ENCODE measurements at places on chromosomes 7 and 10.

GRCh38 chr7:98314469-98314868 lies 33.0 kb downstream of the BRI3 start:
- DNase-seq: no peak

DNA sequence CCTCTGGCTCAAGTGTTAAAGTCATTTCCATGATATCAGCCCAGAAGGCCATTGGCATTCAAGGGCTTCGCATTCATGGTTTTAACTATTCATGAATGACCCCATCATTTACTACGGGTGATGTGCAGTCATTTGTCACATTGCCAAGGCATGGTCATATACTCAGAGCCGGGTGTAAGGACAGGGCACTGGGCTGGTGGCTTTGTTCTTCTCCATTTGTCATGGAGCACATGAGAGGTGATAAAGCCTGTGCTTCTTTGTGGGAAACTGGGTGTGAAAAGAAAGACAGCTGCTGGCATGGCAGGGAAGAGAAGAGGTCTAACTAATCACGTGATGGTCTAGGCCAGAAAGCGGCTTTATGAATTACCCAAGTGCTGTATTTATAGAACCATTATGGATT lies 132.2 kb upstream of the PLXNA4 start:
- no peak for DNase-seq

DNA sequence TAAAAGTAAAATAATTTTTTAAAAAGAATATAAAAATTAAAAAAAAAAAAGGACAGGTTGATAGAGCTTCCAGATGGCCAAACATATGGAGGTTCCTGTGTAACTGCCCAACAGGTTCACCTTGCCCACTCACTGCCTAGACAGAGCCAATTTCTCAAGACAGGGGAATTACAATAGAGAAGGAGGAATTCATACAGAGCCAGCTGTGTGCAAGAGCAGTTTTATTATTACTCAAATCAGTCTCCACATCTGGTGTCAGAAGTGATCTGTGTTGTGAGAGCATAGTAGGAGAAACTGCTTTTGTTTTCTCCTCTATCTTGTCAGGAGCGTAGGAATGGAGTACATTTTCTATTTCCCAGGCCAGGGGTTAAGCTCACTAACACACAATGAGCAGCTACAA lies 31.0 kb downstream of the C7orf33 start:
- no peak for DNase-seq

DNA sequence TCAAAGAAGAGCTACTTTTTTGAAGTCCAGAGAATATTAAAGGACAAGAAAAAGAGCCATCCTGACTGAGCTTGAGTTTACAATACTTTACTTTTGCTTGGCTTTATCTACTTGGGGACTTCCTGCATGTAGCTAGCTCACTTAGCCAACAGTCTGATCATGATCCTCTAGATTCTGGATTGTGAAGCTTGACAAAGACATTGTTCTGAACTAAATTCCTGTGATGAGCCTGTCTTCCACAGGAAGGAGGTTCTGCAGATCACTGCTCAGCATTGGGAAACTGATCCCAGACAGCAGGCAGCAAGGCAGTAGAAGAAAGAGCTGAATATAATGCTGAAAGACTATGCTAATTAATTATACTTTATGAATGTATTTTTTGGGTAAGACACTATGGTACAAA lies 296.4 kb downstream of the DGKB start:
- no peak for DNase-seq

DNA sequence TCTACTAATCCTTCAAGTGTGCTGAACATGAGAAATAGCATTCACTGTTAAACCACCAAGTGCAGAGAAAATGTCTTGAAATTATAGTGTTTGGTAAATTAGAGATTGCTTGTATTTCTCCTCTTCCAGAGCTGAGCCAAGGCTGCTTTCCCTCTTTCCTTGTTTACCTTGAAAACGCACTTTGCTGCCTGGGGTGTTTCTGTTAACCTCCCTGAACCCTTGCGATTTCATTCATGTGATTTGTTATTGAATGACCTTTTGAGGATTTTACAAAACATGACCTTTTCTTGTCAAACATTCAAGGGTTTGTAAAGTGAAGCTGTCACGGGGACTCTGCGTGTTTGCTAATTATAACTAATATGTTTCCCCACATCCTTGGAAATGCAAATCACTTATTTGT lies 169.4 kb downstream of the LRMDA start:
- DNase-seq: no peak

GRCh38 chr7:81616951-81617350 lies 152.9 kb downstream of the HGF start:
- DNase-seq: no peak

DNA sequence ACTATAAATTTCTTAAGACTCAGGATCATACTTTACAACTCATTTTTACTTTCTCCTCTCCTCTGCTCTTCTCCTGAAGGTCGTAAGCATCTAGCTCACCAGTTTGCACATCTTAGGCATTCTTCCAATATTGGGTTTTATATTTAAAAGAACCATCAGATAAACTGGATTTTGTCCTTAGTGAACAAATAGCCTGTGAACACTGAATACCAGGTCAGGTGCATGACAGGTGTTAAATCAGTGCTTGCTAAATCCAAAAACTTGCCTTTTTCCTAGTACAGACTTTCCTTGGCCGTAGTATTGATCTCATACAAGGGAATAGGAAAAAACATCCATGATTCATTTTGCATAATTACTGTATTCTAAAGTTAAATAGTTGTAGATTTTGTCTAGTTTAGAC lies 53.0 kb downstream of the ARMC3 start:
- no peak for DNase-seq

- DNase-seq: no peak
These were observed 72.3 kb upstream of the YAE1 start for GRCh38 chr7:39493934-39494333.

- DNase-seq: no peak
These were observed 11.9 kb downstream of the TMEM106B start for GRCh38 chr7:12222889-12223579.

DNA sequence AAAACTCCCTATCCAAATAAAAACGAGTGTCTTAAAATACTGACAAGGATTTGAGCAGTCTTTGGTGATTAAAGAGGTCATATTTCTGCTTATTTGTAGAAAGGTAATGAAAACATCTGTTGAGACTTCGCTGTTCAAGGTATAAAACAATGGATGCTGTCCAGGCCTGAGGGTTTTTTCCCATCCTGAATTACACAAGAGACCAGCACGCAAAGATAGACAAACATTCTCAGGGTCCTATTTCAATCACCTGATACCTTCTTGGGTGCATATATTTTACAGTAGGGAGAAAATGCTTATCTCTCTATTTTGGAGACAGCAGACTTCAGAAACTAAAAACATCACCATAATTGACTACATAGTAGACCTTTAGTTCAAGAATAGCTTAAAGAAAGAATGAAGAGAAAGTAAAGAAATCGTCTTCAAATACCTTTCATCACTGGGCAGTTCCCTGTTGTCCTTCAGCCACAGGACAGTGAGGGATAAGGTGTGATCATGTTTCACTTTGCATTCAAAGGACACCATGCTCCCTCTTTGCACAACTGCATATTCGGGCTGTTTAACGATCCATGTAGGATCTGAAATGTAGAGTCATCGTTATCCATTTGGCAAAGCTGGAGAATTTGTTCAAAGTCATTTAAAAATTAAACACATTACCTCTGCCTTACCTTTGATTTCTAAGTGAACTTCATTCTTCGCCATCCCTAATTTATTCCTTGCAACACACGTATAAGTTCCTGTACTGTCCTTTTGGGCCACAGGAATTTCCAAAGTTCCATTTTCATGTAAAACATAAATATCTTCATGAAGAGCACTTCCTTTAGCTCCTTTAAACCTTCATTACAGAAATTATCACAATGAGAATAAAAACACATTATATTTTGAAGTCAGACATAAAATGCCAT lies 63.7 kb upstream of the LAMB4 start:
- no peak for DNase-seq

- DNase-seq: no peak
These were observed 26.3 kb upstream of the TNKS2 start for GRCh38 chr10:91771907-91772306.

DNA sequence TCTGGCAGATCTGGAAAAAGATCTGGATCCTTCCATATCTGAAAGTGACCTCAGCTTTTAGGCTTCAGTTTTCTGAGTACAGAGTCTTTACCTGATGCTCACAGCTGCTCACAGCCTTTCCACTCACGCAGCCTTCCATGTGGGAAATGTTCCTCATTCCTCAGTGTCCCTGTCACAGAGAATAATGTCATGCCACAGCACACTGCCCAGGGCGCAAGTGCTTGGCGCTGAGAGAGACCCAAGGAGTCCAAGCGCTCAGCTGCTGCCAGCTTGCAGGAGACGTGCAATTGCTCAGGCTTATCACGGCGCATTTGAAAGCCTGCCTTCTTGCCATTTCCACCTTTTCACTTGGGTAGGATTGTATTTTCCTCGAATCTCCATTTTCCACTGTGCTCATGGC lies 271.9 kb upstream of the MKI67 start:
- DNase-seq: no peak

DNA sequence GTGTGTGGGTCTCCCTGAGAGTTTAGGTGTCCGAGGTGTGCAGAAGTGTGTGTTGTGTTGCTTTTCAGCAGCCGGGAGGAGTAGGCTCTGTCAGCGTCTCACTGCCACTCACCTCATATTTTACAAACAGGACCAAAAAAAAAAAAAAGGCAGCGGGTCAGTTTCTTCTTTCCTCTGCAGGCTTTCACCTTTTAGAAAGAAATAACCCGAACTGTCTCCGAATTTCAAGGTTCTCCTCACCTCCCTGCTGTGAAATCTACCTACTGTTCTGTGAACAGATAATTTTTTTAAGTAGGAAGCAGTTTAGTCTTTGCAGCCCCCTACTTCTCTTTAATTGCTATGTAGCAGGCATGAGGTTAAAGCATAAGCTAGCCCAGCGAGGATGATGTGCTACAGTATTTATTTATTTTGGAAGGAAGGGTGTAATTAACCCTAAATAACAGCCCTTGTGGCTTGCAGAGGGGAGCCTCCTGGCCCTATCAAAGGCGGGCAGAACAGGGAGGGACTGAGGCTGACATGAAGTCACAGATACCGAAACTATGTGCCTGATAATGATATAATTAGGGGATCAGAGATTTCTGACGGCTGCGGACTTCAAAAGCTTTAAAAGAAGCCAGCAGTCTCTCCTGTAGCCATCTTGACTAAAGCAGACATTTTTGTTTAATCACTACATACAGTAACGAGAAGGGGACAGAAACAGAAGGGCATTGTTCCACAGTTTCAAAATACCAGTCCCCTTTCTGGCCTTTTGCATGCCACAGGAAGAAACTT lies 1.6 kb downstream of the BAMBI start:
- DNase-seq: no peak

DNA sequence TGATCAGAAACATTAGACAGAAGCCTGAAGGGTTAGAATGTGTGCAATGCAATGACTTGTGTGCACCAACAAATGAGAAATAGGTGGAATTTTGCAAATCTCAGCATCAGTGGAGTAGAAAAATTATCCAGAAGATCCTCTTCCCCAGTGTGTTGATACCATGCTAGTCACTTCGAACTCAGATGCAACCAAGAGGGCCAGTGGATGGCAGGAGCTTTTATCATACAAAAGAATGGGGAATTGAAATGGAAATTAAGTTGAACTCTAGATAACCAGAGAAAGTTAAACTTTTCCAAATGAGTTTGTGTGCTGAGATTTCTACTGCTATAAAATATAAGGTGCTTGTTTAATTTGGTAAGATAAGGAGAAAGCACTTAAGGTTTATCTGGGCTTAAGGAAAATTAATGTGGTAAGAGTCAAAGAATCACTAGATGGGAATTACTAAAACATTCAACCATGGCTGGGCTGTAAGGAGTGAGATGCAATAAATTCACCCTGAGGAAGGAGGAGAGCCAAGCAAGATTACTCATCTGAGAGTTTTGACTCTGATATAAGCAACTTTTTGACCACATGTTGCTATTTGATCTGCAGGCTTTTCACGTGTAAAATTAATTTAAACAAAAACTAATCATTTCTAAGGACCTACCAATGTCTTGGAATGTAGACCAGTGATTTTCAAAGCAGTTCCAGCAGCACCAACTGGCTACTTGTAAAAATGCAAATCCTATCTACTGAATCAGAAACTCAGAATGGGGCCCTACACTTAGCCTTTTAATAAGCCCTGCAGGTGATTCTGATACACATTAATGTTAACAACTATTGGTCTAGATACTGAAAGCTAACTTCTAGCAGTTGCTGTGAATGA lies 113.2 kb downstream of the CDC14C start:
- no peak for DNase-seq

GRCh38 chr10:59877191-59877671 lies 29.1 kb downstream of the CCDC6 start:
- DNase-seq: no peak

GRCh38 chr7:151133986-151134742 lies 33.3 kb downstream of the GBX1 start:
- no peak for DNase-seq

GRCh38 chr10:28171468-28172222 lies 131.2 kb downstream of the MPP7 start:
- DNase-seq: no peak

- DNase-seq: no peak
These were observed 115.5 kb upstream of the STK17A start for GRCh38 chr7:43467406-43467805.

DNA sequence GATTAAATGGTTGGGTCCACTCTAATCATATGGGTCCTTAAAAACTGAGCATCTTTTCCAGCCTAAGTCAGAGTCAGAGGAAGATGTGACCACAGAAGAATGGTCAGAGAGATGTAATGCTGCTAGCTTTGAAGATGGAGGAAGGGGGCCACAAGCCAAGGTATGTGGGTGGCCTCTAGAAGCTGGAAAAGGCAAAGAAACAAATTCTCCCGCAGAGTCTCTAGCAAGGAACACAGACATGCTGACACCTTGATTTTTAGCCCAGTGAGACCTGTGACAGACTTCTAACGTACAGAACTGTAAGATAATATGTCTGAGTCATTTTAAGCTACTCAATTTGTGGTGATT lies 1.5 kb upstream of the EXOC6 start:
- no peak for DNase-seq

DNA sequence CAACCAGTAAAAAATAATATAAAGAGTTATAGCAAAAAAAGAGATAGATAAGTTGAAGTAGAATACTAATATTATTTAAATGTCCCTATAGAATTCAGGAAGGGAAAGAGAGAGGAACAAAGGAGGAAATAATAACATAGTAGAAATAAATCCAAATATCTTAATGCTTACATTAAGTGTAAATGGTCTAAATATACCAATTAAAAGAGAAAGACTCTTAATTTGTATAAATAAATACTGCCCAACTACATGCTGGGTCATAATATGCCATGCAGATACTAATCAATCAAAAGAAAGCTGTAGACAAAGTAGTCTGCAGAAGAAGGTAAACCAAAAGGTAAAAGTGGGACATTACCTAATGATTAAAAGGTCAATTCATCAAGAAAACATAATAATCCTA lies 43.3 kb upstream of the VIPR2 start:
- no peak for DNase-seq

DNA sequence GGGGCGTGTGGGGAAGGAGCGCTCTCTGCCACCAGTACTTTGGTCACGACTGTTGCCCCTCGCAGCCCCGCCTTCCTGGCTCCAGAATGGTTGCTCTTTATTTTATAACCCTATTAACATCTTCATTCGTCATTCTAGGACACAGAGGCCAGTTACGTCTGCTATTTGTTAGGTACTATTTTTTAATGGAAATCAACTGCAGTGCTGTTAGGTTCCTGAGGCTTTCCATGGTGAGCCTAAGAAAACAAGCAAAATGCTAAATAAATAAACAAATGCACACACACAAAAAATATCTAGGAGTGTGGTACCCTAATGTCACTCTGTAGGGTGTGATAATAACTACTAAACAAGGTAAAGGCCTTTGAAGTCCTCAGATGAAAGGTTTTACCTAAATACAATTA lies 71.1 kb downstream of the SLC37A3 start:
- DNase-seq: no peak

Measured in NCI-H774 (cell line).